Muscle of leg (tissue), 16 donors: ENCODE measurements at places on chromosomes 16 and 17. TPM values are rescaled to one million over a fixed set of nuclear protein-coding genes. Genes with fewer than 3 reads are reported as not detected.

DNA sequence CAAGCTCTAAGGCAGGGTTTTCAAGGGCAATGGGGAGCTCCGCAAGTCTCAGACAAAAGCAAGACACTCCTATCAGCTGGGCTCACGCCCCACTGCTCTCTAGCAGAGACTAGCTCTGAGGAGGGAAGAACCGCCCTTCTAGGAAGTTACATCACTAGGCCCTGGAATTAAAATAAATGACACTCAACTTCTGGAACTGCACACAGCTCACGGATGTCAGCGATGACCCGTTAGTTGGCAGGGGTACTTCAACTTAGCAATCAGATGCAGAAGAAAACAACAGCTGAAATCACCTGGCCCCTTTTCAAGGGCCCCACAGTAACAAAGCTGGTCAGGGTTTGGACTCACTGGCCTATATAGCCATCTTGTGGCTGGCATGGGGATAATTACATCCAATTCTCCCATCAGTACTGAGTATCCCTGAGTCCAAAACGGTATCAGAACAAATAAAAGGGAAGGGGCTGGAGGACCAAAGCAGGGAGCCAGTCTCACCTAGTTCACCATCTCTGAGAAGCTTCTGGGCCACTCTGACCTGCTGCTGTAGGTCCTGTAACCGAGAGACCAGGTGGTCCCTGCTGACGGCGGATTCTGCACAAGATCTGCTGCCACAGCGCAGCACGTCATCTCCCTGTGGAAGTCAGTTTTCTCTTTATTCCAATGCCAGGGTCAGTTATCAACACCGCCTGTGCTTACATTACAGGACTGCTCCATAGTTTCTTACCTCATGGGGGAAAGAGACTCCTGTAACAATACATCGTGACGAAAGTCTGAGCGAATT, 22.2 kb downstream of the SERPINF1 start:
- DNase-seq, result peak; percentile 95

DNA sequence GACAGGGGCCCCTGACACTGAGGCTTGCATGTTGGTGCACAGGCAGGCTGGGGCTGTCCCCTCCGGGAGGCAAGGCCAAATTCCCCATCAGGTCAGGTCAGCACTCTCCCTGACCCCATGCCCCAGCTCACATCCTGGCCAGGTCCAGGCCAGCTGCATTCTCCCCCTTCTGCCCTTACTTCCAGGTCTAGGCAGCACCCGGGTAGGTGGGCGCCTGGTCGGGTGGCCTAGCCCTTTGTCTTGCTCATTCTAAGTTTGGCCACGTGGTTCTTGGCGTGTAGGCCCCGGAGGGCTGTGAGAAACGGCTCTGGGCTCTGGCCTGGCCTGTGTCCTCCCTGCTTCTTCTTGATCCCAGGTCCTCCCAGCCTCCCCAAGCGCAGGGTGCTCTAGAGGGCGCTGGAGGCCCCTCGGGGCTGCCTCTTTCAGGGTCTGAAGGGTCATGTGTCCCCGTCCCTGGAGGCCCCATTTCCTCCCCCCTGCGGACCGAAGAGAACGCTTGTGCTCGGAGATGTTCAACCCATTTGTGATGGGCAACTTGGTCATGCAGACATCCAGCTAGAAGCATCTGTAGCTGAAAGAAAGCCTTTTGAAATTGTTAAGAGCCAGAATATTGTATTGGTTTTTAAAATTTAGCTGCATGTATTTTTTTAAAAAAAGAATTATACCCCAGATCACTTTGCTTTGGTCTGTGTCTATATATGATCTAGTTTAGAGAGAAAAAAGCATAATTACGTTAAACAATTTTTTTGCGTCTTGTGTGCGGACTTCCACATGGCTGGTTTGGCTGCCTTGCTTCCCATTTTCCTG, 6.7 kb downstream of the BAHCC1 start:
- DNase-seq, result no peak

Gene DLX3
- not detected for total RNA-seq

Gene BCL6B
- total RNA-seq, result 15.1 TPM

Gene TM4SF5
- not detected for total RNA-seq

- peak; percentile 40 for DNase-seq
Measured at GRCh38 chr16:68473358-68474070, 25.2 kb upstream of the SMPD3 start.

DNA sequence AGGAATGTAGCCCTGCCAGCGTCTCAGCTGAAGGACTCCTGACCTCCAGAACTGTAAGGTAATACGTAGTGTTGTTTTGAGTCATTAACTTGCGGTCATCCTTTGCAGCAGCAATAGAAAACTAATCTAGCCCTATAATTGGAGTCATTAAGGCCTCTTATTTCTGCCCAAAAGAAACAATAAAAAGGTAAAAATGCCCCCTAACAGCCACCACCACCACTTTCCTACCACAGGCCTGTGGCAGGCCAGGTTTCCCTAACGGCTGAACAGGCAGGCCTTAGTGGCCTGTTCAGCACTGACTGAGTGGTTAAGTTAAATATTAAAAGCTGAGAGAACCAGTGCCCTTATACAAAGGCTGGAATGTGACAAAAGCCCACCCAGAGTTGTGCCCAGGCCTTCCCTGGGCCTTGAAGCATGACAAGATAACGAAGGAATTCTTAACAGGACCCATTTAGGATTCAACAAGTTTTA, 286.5 kb upstream of the ERCC4 start:
- no peak for DNase-seq

GRCh38 chr17:68375566-68375965, 81.7 kb downstream of the WIPI1 start:
- no peak for DNase-seq

- DNase-seq, result no peak
Measured at GRCh38 chr17:82092995-82093751, 4.9 kb downstream of the FASN start.

GRCh38 chr17:81428948-81429774, 33.9 kb downstream of the BAHCC1 start:
- DNase-seq, result peak; percentile 83

GRCh38 chr17:4854111-4854681, 21.1 kb downstream of the MINK1 start:
- no peak for DNase-seq

Gene ASPHD1
- total RNA-seq, result 0.09 TPM

DNA sequence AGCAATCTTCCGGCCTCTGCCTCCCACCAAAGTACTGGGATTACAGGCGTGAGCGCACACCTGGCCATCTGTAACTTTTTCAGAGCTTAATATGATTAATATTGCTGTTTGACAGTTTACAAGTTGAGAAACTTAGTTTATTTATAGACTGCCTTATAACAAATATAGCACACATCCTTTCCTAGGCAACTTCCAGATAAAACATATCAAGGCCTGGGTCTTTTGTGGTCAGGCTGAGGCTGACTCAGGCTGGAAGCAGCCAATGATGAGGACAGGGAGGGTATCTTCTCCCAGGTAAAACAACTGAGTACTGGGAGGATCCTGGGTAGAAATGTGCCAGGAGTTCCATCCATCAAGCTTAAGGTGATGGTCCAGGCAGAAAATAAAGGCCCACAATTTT, 16.2 kb downstream of the LUC7L start:
- DNase-seq, result no peak

Gene CES4A
- total RNA-seq, result 2.4 TPM

DNA sequence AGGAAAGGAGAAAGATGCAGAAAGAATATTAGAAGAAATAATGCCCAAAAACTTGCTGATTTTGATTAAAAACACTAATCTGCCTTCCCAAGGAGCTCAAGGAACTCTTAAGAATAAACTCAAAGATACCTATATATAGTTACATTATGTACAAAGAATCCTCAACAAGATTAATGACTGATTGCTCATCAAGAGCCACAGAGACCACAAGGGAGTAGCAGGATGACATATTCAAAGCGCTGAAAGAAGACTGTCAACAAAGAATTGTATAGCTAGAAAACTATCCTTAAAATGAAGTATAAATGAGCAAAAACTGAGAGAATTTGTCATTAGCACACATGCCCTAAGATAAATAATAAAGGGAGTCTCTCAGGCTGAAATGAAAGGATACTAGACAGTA, 6.2 kb downstream of the LPCAT2 start:
- DNase-seq, result no peak

GRCh38 chr16:35689764-35690163, 2230.4 kb downstream of the TP53TG3F start:
- DNase-seq, result no peak

GRCh38 chr16:49861299-49861698, 5.4 kb upstream of the ZNF423 start:
- DNase-seq, result no peak

GRCh38 chr16:27389272-27389961, 12.6 kb upstream of the IL21R start:
- DNase-seq, result no peak

DNA sequence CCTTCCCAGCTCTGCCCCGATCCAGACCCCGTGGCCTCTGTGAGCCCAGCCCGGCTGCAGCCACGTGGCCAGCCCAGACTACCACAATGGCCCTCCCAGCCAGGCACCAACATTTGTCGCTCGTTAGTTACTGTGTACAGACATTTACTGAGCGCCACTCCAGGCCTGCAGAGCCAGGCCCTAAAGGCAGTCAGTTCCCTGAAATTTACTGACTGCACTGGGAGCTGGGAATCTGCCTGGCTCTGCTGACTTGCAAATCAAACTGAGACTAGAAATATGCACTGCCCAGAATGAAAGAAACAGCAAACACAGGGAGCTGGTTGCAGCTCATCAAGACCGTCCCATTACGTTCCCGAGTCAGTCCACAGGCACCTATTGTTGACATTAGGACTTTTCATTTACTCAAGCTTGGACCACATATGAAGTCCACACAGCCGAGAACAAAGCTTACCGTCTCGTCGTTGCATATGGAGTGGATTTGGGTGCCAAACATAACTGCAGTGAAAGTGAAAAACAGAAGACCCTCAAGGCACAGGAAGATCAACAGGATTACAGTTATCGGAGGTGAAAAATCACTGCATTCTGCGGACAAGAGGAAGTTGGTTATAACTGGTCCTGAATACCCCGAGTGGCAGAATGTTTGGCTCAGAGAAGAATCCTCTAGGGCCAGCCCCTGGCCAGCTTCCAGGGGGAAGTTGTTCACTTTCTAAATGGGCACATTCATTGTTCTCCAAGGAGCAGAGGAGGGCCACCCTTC, 34.5 kb downstream of the ZDHHC7 start:
- DNase-seq, result peak; percentile 55

Gene TMIGD1
- not detected for total RNA-seq

Gene WFDC1
- total RNA-seq, result 2.6 TPM

DNA sequence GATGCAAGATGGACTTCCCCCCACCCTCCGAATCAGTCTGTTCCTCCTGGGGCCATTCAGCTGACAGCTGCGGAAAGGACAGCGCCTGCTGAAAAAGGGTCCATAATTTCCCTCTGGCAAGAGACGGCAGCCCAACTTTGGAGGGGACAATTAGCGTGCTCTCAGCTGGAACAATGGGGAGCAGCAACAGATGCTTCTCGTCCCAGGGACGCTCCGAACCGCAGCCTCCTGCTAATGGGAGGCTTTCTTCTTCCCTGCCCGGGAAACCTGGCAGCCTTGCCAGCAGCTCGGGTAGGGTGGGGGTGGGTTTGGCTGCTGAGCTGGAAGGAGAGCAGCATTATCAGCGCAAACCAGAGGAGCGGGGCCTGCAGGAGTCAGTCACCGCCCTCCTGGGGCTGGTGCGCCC, 500.0 kb upstream of the SALL1 start:
- peak; percentile 48 for DNase-seq

Gene CTRB2
- total RNA-seq, result not detected

DNA sequence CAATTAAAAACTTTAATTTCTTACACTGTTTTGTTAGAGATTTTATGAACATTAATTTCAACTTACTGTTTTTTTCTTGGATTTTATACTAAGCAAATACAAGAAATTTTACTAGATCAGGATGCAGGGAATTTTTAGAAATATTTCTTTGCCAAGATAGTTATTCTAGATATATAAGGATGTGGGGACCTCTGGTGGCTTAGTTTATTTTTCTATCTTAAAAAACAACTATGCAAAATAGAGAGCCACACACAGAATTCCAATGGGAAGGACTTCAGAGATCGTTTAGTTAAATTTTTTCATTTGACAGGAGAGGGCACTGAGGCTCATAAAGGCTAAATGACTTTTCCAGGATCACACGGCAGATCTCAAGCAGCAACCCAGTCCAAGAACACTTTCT, 23.0 kb upstream of the CAPNS2 start:
- DNase-seq, result peak; percentile 82
